Aorta (tissue), 5 donors: ENCODE measurements at places on chromosomes 5 and 9. TPM values are rescaled to one million over a fixed set of nuclear protein-coding genes. Genes with fewer than 3 reads are reported as not detected.

KCTD16 gene
- total RNA-seq = 3.3 TPM

CDX1 gene
- not detected for total RNA-seq

DNA sequence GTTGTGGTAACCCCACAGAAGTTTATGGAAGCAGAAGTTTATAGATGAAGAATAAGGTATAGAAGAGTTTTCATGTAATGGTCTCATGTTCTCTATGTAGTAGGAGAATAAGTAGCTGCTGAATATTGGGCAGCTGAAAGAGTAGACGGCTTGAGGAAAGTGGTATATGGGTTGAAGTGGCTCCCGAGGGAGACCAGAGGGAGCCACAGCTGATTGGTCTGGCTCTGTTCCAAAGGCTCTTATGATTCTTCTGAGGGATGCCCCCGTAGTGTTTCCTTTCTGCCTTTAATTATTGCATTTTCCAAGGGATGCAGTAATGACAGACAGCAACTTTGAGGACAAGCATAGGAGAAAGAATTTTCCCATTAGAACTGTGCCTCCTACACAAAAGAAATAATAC lies 30.1 kb upstream of the TENT2 start:
- H3K27ac ChIP-seq = no peak overlapping the region
- no peaks in the 10 kb centered on the region for H3K36me3 ChIP-seq
- H3K4me3 ChIP-seq = no peak overlapping the region
- no peaks in the 10 kb centered on the region for H3K4me1 ChIP-seq
- no peak for DNase-seq
- no peaks in the 10 kb centered on the region for H3K27me3 ChIP-seq

- DNase-seq = no peak
- H3K27ac ChIP-seq = no peak overlapping the region
- no peaks in the 10 kb centered on the region for H3K4me1 ChIP-seq
- H3K27me3 ChIP-seq = no peaks in the 10 kb centered on the region
Observed at GRCh38 chr5:170270293-170271069, 27.1 kb downstream of the LCP2 start.

- H3K4me1 ChIP-seq = no peaks in the 10 kb centered on the region
- no peak overlapping the region for H3K4me3 ChIP-seq
- no peaks in the 10 kb centered on the region for H3K27me3 ChIP-seq
- no peaks in the 10 kb centered on the region for H3K36me3 ChIP-seq
- H3K27ac ChIP-seq = no peak overlapping the region
- no peak for DNase-seq
Observed at GRCh38 chr9:91694081-91694870, 255.8 kb downstream of the ROR2 start.

GRCh38 chr5:136434795-136435194 lies 69.5 kb upstream of the TRPC7 start:
- no peak overlapping the region for H3K4me3 ChIP-seq
- no peaks in the 10 kb centered on the region for H3K27me3 ChIP-seq
- no peak for DNase-seq
- H3K36me3 ChIP-seq = no peaks in the 10 kb centered on the region
- no peaks in the 10 kb centered on the region for H3K4me1 ChIP-seq

- no peak overlapping the region for H3K27ac ChIP-seq
- no peaks in the 10 kb centered on the region for H3K36me3 ChIP-seq
- no peak for DNase-seq
- H3K4me3 ChIP-seq = no peak overlapping the region
- H3K27me3 ChIP-seq = no peaks in the 10 kb centered on the region
- H3K4me1 ChIP-seq = no peaks in the 10 kb centered on the region
Observed at GRCh38 chr9:118609355-118610044, 759.7 kb downstream of the BRINP1 start.

GRCh38 chr5:107383414-107383813 lies 287.3 kb downstream of the EFNA5 start:
- H3K27ac ChIP-seq = no peak overlapping the region
- H3K4me1 ChIP-seq = no peaks in the 10 kb centered on the region
- H3K27me3 ChIP-seq = no peaks in the 10 kb centered on the region
- DNase-seq = no peak

DNA sequence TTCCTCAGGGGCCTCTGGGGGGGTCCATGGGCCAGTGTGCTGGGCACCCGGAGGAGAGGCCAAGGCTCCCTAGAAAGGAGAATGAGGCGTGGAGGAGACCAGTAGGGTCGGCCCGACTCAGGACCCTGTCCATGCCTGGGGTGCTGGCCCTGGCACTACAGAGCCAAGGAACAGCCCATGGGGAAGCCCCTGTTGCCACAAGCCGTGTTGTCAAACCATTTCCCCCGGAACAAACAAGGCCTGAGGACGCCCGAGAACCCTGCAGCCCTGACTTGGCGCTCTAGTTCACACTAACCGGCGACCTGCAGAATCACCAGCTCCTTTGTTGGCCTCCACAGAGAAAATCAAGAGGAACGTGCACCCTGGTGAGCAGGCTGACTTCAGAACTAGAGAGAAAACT lies 41.6 kb upstream of the SLC12A7 start:
- no peaks in the 10 kb centered on the region for H3K4me1 ChIP-seq
- no peaks in the 10 kb centered on the region for H3K27me3 ChIP-seq
- no peak overlapping the region for H3K27ac ChIP-seq

- H3K27me3 ChIP-seq = no peaks in the 10 kb centered on the region
- no peaks in the 10 kb centered on the region for H3K4me1 ChIP-seq
- no peak for DNase-seq
- no peak overlapping the region for H3K27ac ChIP-seq
Observed at GRCh38 chr9:129751841-129752801, 721 bp downstream of the PTGES start.
